ENCODE measurements at places on chromosomes 16 and 17.

DNA sequence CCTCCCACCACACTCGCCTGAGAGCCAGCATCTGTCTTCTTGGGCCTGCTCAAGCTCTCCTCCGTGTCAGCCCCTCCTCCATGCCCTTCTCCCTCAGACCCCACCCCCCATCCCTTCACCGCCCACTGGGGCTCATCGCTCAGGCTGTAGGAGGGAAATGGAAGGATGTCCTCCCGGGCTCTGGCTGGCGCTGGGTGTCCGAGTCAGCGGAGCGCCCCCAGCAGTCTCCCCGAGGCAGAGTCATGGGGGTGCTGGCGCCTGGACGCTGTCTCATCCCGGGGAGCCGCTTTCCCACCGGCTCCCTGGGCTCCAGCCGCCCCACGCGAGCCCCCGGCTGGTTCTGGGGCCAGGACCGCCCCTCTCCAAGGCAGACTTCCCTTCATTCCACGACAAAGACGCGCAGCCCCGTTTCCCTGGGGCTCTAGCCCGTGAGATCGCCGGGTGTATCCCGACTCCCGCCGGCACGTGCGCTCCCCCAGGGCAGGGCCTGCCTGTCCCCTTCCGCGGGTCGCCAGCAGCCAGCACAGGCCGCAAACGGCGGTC, 428 bp upstream of the ANTKMT start:
- DNase-seq = no peak

GRCh38 chr16:85303354-85303883, 191.1 kb upstream of the CIBAR2 start:
- peak; percentile 65 for DNase-seq

GRCh38 chr16:6286176-6286575, 1046.5 kb upstream of the RBFOX1 start:
- DNase-seq = no peak

GRCh38 chr16:4685776-4686496, 7.4 kb upstream of the NUDT16L1 start:
- no peak for DNase-seq

DNA sequence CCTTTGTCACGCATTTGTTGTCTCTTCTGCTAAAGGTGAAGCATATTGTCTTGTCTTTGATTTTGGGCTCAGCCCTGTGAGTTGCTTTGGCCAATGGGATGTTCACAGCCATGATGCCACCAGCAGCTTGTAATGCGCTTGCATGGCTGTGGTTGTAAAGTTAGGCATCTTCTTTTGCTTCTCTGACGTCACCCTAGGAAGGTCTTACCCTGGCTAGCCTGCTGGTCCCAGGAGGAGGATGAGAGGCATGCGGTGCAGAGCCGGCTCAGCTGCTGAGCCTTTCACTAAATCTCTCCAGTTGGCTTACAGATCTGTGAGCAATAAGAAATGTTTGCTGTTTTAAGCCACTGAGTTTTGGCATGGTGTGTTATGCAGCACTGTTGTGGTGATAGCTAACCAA, 40.8 kb downstream of the IRX6 start:
- no peak for DNase-seq

DNA sequence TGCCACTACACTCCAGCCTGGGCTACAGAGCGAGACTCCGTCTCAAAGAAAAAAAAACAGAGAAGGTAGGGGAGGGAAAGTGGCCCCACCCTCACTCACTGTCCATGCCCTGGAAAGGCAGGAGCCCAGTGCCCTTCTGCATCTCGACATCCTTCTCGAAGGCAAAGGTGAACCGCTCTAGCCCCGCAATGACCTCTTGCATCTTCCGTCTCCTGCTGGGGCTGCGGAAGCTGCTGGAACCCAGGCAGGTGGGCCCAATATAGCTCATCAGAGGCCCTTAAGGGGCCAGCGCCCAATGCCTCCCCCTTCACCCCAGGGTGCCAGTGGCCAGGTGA, at the start of gene CPSF4L:
TSS of gene CPSF4L (minus strand) at position 264 of the 335 bp plus-strand sequence. CDS start at position 202, 62 bp downstream.
- no peak for DNase-seq

DNA sequence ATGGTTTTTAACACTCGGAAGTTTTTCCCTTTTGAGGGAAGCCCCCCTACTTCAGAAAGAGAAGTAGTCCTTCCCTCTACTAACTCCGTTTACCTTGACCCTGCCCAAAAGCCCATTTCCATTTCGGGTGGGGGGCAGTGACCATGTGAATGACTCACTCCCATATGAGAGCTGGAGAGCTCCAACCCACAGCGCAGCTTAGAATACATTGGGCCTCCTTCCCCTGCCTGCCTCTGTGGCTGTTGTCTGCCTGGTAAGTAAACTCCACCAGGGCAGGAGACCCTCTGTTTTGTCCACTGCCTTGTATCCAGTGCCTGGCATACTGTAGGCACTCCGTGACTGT, 985 bp downstream of the SGSM2 start:
- DNase-seq = no peak

- no peak for DNase-seq
These were observed 6.0 kb upstream of the ATP1B2 start for GRCh38 chr17:7644775-7645174.

DNA sequence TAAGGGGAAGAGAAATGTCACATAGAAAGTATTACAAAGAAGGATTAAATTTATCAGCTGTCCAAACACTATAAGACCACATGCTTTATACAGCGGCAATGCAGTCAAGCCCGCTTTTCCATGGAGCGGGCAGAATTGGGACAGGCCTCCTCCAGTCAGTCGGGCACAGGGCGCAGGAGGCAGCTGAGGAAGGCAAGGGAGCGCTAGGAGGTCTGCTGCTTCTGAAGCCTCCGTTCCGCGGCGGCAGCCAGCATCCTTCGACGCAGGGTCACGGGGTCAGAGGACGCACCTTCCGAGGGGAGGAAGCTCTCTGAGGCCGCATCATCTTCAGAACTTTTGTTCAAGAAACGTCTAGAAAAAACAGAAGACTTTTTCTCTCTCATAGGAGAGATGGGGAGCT, 62.6 kb downstream of the AMFR start:
- no peak for DNase-seq

DNA sequence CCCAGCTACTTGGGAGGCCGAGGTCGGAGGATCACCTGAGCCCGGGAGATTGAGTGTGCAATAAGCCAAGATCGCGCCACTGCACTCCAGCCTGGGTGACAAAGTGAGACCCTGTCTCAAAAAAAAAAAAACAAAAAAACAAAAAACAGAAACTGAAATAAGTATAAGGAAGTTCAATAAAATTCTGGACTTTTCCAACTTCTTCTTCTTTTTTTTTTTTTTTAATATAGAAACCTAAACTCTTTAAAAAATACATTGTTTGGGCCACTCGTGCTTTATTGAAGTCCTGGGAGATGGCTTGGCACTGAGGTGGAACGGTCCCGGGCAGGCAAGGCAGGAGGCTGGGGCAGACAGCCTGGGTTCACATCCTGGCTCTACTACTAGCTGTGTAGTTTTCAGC, 36.8 kb downstream of the KATNIP start:
- DNase-seq = no peak

GRCh38 chr16:11025120-11025531, 80.8 kb downstream of the CLEC16A start:
- DNase-seq = no peak

DNA sequence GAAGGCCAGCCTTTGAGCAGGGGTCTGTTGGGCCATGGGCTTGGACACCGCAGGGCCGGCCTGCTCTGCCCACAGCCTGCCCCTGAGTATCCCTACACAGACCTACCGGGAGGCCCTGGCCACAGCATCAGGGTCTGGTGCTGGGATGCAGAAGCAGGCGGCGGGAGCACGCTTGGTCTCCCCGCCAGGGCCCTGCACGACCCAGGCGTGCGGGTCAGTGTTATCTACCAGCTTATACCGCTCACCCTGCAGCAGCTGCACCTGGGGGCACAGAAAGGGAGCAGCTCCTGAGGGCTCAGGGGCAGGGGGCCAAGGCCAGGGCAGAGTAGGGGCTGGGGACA, 8.8 kb downstream of the EVPL start:
- no peak for DNase-seq

DNA sequence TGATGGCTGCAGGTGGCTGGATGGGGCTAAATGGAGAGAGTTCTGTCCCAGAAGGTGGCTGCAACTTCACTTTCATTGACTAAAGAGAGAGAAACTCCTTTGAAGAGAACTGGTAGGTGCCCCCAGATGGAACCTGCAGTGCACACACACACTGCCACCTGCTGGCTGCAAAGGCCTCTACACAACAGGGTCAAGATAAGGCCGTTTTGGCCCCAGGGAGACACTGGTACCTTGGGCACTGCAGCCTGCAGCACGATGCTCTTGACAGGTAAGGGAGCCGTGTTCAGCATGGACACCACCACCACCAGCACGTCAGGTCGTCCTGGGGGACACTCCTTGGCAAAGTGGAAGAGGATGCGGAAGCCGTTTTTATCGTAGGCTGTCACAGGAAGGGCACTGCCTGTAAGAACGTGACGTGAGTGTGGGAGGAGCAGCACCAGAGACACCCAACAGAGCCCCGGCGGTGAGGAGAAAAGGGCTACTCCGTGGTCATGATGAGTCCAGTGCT, 22.7 kb downstream of the GGA3 start:
- peak; percentile 19 for DNase-seq

Data from activated CD4-positive, CD25-positive, alpha-beta regulatory T cell (primary cell).